ENCODE measurements at places on chromosomes 12 and 14.

DNA sequence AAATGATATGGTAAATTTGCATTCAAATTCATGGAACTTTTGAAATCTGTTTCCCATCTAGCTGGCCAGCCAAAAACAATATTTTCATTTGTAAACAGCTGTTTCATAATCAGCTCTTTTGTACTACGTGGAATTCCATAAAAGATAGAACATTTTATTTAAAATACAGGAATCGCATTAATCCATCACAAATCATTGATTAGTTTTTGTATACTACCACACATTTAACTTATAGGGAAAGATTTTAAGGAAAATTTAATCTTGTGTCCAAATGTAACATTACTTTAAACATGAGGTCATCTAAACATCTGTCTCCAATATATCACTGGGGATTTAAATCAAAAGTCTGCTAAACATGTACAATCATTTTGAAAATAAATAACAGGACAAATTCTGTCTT, 33.5 kb downstream of the SLC25A21 start:
- no peak for DNase-seq

DNA sequence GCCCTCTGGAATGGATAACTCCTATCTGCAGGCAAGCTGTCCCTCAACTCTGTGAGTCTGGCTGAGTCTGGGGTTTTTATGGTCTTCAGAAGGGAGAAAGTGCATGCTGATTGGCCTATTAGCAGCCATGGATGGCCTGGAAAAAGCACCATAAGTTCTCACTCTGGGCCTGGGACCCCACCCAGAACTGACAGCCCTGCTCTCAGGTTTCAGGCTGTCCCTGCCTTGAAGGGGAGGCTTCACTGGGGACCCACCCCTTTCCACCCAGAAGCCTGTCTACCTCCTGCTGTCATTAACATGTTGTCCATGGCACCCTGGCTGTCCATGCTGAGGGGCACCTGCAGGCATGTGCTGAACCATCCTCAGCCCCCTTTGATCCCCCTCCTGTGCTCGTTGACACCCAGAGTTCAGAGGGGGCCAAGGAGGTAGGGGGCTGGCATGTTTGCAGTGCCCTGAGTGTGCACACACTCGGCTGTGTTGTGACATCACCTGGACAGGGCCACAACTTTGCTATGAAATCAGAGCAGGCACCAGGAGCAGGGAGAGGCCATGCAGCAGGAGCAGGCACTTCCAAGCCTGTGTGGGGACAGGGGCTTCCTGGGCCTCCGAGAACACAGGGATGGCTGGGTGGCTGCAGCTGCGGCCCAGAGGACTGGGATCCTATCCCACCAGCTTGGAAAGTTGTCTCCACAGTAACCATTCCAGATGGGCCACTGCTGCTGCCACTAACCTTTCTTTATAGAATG, 84.7 kb downstream of the ACSS3 start:
- DNase-seq = no peak

- DNase-seq = no peak
Observed at GRCh38 chr12:3120701-3121100, 43.5 kb downstream of the TSPAN9 start.

DNA sequence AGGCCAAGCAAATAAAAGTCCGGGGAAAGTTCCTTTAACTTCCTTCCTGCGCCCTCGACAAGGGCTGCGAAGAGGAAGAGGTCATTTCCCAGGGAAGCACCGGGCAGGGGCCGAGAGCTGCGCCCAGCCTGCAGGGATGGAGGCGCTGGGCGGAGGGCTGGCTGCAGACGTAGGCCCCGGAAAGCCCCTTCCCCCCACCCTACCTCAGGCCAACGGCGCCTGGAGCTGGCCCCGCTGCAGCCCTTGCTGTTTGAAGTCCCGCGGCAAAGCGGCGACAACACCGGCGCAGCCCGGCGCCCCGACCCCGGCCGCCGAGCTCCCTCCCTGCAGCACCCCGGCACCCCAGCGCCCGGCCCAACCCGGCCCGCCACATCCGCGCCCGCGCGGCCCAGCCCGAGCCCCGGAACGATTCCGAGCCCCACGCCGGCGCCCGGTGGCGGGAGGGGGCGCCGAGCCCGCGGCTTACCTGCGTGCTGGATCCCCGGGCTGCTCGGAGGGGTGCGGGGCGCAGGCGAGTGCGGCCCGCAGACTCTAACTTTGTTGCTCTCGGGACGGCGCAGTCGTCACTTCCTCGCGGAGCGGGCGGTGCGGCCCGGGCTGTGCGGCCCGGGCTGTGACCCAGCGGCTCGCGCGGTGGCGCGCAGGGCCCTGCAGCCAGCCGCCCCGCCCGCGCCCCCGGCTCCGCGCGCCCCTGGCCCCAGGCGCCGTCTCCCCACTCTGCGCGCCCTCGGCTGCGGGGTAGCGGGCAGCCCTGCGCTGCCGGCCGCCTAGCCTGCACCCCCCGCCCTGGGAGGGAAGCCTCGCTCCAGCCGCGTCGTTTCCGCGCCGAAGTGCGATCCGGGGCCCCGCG, 64.8 kb upstream of the PTGR2 start:
- DNase-seq = no peak

DNA sequence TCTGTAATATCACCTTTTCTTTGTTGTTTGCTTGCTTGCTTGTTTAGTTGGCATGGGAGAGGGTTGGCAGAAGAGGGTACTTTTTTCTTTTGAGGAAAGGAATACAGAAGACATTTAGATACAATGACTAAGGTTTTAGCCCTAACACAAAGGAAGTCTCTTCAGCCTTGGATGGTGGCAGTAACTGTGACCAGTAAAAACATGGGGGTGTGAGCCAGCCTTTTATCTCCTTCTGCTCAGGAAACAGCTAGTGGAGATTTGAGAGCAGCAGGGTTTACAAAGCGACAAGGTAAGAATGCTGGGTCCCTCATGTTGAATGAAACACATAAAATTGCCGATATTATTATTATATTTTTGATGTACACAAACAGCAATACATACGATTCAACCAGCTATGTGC, 40.4 kb downstream of the SLC8A3 start:
- no peak for DNase-seq

DNA sequence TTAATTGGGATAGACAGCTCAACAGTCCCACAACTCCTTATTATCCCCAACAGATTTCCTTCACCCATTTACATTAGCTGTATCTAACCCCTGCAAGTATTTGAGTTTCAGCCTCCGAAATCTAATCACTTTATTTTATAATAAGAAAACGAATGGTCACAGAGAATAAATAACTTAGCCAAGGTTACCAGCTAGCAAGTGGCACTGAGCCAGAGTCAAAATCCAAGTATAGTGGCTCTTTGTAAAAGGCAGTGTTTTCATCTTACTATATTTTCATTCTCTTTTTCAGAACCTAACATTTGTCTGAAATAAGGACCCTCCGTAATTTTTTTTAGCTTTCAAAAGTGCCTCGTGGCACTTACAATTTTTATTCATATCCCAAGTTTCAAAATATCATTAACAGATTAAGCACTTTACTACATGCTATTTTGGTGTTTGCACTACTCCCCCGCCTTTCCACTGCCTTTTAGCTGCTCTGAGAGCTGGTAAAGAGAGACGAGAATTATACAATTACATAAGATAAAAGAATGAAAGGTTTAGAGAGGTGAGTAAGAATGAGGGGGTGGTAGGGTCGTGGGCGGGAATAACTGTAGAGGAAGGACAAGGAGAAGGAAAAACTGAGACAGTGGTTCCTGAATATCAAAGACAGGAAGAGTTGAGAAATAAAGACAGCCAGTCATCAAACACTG, 3.7 kb upstream of the USP15 start:
- DNase-seq = no peak

DNA sequence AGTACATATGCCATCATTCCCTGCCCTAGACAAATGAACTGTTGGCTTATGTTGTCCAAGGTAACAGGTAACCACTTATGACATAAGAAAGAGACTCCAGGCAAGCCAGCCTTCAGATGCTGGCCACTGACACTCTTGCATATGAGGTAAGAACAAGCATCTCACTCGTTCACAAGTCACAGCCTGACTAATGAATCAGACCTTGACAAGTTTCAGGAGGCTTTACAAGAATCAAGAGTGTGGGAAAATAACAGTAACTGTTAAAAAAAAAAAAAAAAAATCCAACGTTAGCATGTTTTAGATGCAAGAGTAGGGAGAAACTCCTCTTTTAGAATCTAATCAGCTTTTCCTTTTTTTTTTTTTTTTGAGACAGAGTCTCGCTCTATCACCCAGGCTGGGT, 40.7 kb downstream of the ZFYVE1 start:
- DNase-seq = no peak

GRCh38 chr12:2118061-2118460, 65.3 kb downstream of the CACNA1C start:
- DNase-seq = no peak

GRCh38 chr14:33369972-33370371, 431.3 kb downstream of the NPAS3 start:
- no peak for DNase-seq

GRCh38 chr14:106134886-106135285, 608.5 kb downstream of the TMEM121 start:
- no peak for DNase-seq

- DNase-seq = no peak
Observed at GRCh38 chr12:71282020-71282419, 124.2 kb upstream of the TSPAN8 start.

- DNase-seq = no peak
Observed at GRCh38 chr12:96078231-96079135, 43.1 kb upstream of the LTA4H start.

DNA sequence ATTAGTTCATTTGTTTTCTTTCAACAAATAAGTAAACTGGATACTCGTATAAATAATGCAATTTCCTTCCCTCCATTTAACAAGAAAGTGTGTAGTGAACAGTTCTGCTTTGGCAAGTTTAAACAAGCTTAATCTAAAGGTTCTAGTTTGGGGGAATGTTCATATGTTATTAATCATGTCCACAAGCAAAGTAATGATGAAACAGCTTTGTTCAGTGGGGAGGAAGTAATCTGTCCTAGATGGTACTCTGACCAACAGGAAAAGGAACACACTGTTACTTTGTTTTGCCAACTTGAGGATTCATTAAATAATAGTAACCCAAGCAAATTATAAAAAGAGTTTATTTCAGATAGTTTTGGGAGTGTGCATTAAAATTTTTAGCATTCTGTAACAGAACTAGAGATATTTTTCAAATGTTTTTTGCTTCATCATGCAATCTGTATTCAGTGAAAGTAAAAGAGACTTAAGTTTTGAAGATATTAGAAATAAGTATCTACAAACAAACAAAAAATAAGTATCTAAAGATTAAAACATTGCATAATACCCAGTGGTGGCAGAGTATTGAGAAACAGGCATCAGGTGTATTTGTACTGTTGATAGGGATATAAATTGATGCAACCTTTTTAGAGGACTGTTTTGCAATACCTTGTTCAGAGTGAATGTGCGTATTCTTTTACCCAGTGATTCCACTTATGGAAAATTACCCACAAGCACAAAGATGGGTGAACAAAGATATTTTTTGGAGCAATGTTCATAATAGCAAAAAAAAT, 61.1 kb downstream of the RAB35 start:
- DNase-seq = no peak

- no peak for DNase-seq
Observed at GRCh38 chr12:10310926-10311720, 3.5 kb downstream of the KLRD1 start.

GRCh38 chr12:115371711-115372110, 687.7 kb upstream of the TBX3 start:
- no peak for DNase-seq

- DNase-seq = no peak
Observed at GRCh38 chr12:97503073-97503855, 40.7 kb downstream of the RMST start.

- no peak for DNase-seq
Observed at GRCh38 chr12:51846911-51847642, 1.4 kb downstream of the FIGNL2 start.

- no peak for DNase-seq
Observed at GRCh38 chr12:77640356-77640755, 190.3 kb upstream of the NAV3 start.

DNA sequence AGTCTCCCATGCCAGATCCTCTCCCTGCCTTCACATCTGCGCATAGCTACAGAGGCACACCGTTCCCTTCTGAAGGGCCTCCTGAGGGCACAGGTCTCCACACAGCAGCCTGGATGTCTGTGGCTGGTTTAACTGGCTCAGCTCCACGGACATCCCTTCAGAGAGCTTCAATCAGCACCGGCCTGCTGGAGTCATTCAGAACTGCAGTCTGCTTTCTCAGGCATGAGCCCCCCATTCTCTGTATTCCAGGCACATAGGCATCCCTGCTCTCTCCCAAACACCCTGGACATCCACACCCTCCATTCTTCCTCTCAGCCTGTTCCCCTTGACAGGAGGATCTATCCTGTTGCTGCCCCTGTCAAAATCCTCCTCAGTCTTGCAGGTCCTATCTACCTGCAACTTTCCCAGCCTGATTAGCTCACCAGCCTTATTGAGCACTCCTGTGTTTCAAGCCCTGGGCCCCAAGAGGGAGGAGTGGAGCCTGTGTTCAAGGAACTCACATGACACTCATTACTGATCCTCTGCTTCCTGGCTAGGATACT, 2.9 kb upstream of the DHRS2 start:
- DNase-seq = no peak

DNA sequence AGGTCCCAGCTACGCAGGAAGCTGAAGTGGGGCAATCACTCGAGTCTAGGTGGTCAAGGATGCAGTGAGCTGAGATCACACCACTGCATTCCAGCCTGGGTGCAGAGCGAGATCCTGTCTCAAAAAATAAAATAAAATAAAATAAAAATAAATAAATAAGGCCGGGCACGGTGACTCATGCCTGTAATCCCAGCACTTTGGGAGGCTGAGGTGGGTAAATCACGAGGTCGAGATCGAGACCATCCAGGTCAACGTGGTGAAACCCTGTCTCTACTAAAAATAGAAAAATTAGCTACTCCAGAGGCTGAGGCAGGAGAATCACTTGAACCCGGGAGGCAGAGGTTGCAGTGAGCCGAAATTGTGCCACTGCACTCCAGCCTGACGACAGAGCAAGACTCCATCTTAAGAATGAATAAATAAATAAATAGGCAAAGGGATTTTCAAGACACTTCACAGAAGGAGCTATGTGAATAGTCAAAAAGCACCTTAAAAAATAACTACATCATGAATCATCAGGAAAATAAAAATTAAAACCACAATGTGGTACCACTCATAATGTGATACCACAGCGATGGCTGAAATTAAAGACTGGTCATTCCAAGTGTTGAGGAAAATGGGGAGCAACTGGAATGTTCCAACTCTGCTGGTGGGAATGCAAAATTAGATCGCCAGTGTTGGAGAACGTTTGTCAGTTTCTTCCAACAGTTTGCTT, 92.9 kb upstream of the TBX3 start:
- no peak for DNase-seq

GRCh38 chr14:87628129-87628528, 364.9 kb downstream of the GALC start:
- DNase-seq = no peak

GRCh38 chr14:105485739-105486162, 935 bp upstream of the CRIP1 start:
- no peak for DNase-seq

DNA sequence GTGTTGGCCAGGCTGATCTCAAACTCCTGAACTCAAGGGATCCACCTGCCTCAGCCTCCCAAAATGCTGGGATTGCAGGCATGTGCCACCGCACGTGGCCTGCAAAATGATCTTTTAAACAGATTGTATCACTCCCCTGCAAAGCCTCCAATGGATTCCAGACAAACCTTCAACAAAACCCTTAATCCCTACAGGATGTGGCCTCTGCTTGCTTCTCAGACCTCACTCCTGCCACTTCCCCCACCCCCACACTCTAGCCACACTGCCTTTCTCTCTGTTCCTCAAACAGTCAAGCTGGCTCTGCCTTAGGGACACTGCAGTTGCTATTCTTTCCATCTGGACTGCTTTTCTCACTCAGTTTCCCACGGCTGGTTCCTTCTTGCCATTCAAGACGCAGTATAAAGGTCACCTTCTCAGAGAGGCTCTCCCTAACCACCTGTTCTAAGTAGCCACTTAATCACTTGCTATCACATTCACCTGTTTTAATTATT, 47.3 kb upstream of the TMED10 start:
- no peak for DNase-seq

GRCh38 chr12:65672441-65672840, 151.8 kb upstream of the HMGA2 start:
- DNase-seq = no peak

All from smooth muscle cell of the brain vasculature (primary cell).